ENCODE measurements at places on chromosomes 7 and 10.

- no peak for DNase-seq
Measured at GRCh38 chr7:35865287-35865686, 64.4 kb downstream of the SEPTIN7 start.

- DNase-seq: no peak
Measured at GRCh38 chr10:89600041-89600440, 45.0 kb downstream of the PANK1 start.

DNA sequence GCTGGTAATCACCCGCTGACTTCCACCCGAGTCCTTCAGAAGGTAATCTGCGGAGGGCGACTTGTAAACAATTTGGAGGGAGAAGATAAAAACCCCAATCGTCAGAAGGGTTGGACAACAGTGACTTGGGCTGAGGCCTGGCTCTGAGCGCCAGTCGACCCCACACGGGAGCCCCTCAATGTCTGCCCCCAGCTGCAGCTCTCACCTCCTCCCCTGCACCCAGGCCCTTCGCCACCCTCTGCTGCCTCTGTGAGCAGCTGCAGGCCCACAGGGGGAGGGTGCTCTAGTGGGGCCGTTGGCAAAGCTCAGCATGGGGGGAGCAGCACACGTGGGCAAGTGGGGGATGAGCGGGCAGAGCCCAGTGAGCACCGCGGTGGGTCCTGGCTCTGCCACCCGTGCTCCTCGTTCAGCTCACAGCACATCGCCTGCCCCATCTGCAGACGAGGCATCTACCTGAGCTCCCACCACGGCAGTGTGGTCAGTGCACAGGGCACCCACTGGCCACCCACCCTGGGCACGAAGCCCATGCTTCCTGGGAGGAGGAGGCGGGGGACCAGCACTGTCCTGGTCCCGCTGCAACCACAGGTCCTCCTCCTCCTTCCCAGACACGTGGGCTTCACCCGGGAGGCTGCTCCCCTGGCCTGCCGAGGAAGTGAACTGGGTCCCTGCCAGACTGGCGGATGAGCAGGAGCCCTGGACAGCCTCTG, 280.5 kb downstream of the ELFN1 start:
- no peak for DNase-seq

GRCh38 chr10:121800831-121801230, 127.0 kb downstream of the ATE1 start:
- no peak for DNase-seq

DNA sequence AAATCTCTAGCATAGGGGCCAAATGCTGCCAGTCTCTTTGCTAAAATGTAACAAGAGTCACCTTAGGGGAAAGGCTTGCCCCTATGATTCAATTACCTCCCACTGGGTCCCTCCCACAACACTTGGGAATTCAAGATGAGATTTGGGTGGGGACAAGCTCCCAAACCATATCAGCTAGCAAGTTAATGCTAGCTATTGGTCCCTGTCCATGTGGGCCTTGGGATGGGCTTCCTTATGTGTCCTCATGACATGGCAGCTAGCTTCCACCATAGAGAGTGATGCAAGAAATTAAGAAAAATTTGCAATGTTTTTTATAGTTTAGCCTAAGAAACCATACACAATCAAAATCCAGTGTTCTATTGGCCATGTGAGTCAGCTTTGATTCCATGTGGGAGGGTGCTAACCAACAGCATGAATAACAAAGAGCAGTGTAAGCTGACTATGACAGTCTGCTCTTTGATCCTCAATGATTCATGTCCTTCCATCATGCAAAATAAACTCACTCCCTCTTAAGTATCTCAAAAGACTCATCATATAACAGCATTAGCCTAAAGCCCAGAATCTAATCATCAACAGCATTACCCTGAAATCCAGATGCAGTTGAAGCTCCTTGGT, 21.7 kb upstream of the ZNF365 start:
- DNase-seq: no peak

Measured in inflammatory macrophage (primary cell).